ENCODE measurements at places on chromosomes 6 and 20.

GRCh38 chr6:18360188-18360587 is 27.0 kb upstream of the RNF144B start:
- no peak for DNase-seq

DNA sequence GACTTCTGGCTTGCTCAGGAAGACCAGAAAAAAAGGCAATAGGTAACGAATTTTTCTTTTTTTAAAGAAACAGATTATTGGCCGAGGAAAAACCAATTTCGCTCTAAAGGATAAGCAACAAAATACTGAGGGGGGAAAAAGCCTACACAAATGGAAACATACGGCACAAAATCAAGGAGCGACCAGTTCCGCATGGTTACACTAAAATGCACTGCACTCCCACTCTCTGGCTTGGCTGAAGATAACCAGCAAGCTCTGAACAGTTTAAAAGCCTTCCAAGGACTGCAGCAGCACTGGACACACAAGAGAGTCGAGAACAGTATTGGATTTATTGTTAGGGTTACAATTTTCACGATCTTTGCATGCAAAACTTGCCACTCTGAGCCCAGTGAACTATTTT is 881 bp upstream of the MAP7 start:
- DNase-seq = no peak

GRCh38 chr6:33172688-33173534 is 19.4 kb downstream of the COL11A2 start:
- no peak for DNase-seq

DNA sequence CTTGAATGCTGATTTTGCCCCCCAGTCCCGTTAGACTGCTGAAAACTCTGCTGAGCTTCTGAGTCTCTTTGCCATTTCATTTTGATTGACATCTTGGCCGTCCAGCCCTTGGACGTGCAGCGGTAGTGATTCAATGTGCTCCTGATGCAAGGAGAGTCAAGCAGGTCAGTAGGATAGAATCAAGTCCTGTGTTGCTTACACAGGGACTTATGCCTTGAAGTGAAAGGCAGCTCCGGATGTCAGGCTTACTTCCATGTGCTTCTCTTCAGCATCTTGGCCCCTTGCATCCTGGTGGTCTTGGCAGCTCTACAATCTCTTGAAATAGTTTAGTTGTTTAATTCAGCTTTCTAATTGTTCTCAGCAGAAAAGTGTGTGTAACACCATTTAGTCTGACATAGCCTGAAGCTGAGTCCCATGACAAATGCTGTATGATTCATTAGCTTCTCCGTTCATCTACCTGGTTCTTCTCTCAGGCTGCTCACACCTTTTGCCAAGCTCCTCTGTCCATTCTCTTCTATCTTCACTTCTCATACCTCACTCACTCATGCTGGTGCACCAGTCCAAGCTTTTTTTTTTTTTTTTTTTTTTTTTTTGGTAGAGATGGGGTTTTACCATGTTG is 76.0 kb downstream of the EZR start:
- DNase-seq = peak; percentile 52

DNA sequence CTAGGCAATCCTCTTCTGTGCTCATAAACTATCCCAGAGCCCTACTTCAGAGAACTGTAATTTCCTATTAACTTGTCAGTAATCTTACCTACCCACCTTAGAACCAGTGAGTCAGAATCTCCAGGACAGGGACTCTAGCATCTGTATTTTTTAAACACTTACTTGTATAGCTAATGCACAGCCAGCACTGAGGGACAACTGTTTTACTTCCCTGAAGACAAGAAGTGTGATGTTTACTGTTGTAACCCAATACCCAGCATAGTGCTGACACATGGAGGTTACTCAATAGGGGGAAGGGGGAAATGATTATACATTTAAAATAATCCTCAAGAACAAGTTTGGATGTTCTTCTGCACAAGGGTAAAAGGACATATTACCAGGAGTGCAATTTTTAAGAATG is 130.8 kb downstream of the BTBD9 start:
- peak; percentile 69 for DNase-seq

Measured in lung (tissue), 17 donors.